ENCODE measurements at places on chromosomes 13 and 19. TPM values are rescaled to one million over a fixed set of nuclear protein-coding genes. Genes with fewer than 3 reads are reported as not detected.
A peak's percentile ranks its signal among the peaks of the same experiment; 100 is the strongest.

- no peak for DNase-seq
- H3K27ac ChIP-seq, result no peak overlapping the region
- no peak overlapping the region for H3K4me3 ChIP-seq
- H3K36me3 ChIP-seq, result no peaks in the 10 kb centered on the region
- H3K4me1 ChIP-seq, result no peaks in the 10 kb centered on the region
These were observed 71.9 kb downstream of the FLT1 start for GRCh38 chr13:28423010-28423409.

DNA sequence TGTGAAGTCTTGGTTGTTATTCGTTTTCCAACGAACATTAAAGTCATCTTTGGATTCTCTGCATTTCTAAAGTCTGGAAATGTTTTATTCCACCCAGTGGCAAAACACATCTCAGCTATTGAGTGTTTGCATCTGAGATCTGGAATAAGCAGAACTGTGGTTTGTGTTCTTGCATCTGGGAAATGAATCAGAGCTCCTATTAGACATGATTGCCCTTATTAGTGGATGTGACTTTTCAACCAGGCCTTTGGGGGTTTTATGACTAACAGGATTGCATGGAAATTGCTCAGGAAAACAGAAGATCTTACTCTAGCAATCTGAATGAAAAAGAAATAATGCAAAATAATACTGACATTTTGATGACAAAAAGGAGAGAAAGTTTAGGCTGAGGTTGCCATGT lies 488.8 kb downstream of the IRS2 start:
- peak overlapping the region; percentile 56 for H3K27ac ChIP-seq
- H3K27me3 ChIP-seq, result no peaks in the 10 kb centered on the region
- H3K4me1 ChIP-seq, result peaks cover 13% of the 10 kb centered on the region
- DNase-seq, result peak; percentile 86

FUT3 gene
- 0.84 TPM for total RNA-seq

DNA sequence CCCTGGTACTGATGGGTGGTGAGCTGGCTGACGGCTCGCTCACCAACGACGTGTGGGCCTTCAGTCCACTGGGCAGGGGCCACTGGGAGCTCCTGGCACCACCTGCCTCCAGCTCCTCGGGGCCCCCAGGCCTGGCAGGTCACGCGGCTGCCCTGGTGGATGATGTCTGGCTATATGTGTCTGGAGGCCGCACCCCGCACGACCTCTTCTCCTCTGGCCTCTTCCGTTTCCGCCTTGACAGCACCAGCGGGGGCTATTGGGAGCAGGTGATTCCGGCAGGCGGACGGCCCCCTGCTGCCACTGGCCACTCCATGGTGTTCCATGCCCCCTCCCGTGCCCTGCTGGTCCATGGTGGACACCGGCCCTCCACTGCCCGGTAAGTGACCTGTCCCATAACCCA lies 10.5 kb downstream of the MEGF8 start:
- H3K27me3 ChIP-seq, result no peaks in the 10 kb centered on the region
- no peak overlapping the region for H3K4me3 ChIP-seq
- H3K4me1 ChIP-seq, result no peaks in the 10 kb centered on the region

SHD gene
- 0.62 TPM for total RNA-seq

Measured in astrocyte (in vitro differentiated cells and primary cell).